ENCODE measurements at places on chromosomes 2 and 18.

- no peak for DNase-seq
Measured at GRCh38 chr2:181073896-181074295, 93.5 kb downstream of the UBE2E3 start.

DNA sequence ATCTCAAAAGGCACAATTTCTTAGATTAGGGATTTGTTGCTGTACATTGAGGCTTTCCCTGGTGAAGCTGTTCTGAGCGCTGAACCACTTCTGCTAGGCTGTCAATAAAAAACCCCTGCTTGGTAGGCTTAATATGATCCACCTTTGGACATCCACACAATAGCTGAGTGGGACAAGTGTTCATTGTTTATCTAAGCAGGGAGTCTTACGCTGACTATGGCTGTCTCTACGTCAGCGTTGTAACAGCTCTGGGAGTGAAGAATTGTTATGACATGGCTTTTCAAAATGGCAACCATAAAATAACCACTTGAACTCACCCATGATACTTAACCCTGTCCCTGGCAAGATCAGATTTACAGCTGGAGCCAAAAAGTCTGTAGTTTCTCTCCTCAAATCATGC, 111.5 kb upstream of the SULT1C3 start:
- no peak for DNase-seq

- DNase-seq, result no peak
Measured at GRCh38 chr2:43021791-43022509, 204.5 kb downstream of the ZFP36L2 start.

DNA sequence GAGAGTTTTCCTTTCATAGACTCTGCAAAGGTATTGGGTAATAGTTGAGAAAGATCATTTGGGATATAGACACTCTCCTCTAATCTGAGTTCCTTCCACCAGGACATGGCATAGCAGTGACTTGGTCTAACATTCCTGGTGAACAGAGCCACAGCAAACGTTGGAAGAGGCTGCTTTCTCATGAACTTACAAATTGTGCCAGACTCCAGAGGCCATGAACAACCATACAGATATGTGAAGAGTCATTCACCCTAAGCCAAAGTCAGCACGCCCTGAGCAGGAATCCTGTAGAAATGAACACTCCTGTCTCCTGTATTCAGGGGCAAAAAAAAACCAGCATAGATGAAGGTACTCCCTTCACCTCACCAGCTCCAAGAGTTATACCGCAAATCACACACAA, 152.8 kb downstream of the TMEM18 start:
- DNase-seq, result no peak

DNA sequence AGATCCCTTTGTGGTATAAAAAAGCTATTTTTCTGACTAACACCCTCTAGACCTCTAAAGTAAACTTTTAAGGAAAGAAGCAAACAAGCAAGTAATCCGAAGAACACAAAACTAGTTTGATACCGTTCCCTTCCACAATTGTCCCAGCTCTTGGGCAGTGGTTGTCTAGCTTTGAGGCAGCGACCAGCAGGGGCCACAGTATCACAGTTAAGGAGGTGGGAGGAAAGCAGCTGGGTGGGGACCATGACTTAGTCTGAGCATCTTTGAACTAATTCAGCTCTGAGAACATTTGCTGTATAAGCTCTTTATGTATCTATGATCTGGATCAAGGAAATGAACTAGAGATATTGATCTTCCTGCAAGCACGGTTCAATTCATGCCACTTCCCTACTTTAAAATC, 51.0 kb downstream of the SF3B1 start:
- no peak for DNase-seq

- peak; percentile 50 for DNase-seq
Measured at GRCh38 chr2:156083763-156084493, 248.6 kb downstream of the NR4A2 start.

GRCh38 chr2:3475771-3476170, 43.6 kb downstream of the ADI1 start:
- DNase-seq, result no peak

DNA sequence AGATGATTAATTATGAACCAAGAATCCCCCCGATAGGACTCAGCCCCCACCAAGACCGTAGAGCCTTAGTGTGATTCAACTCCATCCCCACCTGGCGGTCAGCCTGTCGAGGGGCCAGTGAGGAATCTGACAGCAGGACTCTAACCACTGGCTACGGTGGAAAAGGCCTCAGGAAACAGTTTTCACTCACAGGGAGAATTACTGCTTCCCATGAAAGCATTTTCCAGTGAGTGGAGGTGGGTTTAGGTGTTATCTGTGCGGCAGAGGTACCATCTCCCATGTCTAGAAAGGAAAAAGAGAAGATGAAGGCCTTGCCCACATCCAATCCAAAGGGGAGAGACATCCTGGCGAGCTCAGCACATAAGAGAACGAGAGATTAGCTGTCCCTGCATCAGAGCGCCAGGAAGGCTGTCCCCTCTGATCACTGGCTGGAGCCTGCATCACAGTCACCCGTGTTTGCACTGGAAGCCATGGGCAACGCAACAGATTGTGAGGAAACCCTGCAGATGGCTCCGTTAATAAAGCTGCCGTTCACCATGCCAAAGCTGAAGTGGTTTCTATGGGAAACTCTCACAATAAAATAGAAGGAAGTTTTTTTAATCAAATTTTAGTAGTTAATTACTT, 22.3 kb downstream of the COX7A2L start:
- no peak for DNase-seq

DNA sequence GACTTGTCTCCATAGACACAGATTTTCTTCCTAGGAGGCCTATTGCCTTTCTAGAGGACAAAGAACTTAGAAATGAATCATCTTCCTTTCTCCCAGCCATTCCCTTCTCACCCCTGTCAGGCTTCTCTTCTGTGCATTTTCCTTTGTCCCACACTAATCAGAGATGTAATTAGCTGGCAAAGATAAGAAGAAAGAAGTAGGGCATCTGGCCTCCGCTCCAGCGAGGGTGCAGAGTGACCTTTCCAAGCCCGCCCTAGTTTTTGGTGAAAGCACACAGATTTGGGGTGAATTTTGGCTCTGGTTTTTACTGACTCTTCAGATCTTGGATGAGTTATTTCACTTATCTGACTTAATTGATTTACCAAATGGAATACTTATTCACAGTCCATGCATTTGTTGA, 626.5 kb downstream of the ZEB2 start:
- DNase-seq, result no peak

DNA sequence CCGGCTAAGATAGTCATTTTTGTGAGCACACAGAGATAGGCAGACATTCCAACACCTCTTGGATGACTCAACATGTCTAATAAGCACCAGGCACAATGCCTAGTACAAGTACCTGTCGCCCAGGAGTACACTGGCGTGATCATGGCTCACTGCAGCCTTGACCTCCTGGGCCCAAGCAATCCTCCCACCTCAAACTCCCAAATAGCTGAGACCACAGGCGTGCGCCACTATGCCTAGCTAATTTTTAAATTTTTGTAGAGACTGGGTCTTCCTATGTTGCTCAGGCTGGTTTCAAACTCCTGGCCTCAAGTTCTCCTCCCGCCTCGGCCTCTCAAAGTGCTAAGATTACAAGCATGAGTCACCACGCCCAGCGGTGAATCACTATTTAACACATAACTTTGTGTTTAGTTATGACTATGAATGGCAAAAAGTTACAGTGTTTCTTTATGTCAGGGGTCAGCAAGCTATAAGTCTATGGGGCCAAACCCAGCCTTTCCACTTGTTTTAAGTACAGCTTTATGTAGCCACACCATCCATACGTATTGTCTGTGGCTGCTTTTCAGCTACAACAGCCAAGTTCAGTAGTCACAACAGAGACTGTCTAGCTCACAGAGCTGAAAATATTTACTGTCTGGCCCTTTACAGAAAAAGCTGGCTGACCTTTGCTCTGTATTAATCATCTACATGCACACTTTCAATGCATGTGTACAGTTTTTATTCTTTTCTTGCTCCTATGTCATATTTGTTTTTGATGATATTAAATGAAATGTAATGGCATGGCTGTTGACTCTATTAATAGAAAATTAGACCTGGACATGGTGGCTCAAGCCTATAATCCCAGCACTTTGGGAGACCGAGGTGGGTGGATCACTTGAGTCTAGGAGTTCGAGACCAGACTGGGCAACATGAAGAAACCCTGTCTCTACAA, 18.7 kb downstream of the ORC2 start:
- DNase-seq, result peak; percentile 86

- DNase-seq, result no peak
Measured at GRCh38 chr2:58895857-58896256, 654.7 kb upstream of the FANCL start.

- peak; percentile 93 for DNase-seq
Measured at GRCh38 chr2:205706769-205707381, 24.6 kb downstream of the NRP2 start.

GRCh38 chr2:132547090-132547687, 122.8 kb downstream of the LYPD1 start:
- peak; percentile 46 for DNase-seq

DNA sequence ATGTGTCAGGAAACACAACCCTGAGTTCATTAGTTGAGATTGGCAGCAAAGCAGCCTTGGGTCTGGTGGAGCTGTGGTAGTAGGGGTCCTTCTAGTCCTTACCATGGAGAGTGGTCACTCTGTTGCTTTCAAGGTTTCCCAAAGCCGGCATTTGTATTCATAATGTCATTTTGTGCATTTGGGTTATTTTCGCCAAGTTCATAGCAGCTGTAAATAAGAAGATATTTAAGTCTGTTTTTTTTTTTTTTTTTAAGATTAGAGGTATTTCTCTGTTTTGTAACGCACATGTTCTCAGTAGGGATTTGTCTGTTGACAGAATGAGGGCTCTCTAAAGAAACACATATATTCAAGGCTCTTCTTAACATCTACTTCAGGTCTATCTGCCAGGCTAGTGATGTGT, 114.1 kb downstream of the PRPF40A start:
- no peak for DNase-seq

- DNase-seq, result no peak
Measured at GRCh38 chr18:46369323-46369722, 265.1 kb downstream of the HAUS1 start.

- DNase-seq, result peak; percentile 16
Measured at GRCh38 chr2:232588680-232589585, 38.4 kb downstream of the EIF4E2 start.

- no peak for DNase-seq
Measured at GRCh38 chr18:57051657-57052044, 95.2 kb upstream of the BOD1L2 start.

DNA sequence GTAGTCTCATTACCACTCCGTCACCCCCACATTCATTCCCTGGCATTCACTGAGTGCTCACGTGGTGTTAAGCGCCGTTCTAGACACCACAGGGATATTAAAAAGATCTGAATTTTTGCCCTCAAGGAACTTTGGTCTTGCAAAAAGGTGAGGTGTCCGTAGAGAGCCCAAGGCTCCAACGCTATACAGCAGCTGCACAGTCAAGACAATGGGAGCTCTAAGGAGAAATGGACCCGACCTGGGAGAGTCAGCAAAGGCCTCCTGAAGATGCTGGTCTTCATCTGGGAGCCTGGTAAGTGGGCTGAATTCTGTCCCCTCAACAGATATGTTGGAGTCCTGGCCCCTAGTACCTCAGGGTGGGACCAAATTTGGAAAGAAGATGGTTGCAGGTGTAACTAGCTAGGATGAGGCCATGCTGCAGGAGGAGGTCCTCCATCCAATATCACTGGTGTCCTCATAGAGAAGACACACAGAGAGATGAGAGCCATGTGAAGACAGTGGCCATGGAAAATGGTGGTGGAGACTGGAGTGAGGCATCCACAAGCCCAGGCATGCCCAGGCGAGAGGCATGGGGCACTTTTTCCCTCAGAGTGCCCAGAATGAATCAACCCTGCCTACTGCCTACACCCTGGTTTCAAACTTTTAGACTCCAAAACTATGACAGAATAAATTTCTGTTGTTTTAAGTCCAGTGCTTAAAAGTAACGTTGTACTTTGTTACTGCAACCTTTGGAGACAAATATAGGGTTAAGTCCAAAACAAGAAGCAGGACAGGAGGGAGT, 247.3 kb downstream of the TTC32 start:
- DNase-seq, result no peak

DNA sequence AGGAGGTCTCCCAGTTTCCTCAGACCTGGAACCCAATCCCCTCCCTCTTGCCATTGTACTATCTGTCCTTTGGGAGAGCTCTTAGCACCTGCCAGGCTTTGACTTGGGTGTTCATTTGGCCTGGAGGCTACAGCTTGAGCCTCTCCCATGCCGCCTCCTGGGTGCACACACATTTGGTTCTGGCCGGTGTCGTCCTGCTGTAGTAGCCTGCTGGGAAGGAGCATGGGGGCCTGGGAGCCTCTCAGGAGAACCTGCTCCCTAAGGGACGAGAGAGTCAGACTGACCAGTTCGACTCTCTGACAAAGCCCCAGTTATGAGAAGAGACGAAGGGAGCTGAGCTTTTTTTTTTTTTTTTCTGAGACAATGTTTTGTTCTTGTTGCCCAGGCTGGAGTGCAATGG, 7.4 kb upstream of the SFTPB start:
- no peak for DNase-seq

DNA sequence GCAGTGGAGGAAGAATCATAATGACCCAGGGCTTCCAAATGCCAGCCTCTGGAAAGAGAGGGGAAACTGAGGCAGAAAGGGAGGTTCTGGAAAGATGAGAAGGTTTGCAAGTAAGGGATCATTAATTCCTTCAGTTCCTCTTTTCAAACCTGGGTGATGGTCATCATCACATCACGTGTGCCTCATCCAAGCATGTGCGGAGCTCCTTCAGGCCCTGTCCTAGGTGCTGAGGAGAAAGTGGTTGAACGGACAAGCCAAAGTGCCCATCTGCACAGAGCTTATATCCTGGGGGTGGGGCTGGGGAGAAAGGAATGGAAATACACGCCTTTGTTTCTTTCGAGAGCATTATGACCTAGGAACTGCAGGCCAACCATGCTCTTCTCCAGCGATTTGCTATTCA, 60.2 kb upstream of the AFF3 start:
- DNase-seq, result no peak

GRCh38 chr2:199684832-199685231, 166.2 kb downstream of the FTCDNL1 start:
- DNase-seq, result no peak

DNA sequence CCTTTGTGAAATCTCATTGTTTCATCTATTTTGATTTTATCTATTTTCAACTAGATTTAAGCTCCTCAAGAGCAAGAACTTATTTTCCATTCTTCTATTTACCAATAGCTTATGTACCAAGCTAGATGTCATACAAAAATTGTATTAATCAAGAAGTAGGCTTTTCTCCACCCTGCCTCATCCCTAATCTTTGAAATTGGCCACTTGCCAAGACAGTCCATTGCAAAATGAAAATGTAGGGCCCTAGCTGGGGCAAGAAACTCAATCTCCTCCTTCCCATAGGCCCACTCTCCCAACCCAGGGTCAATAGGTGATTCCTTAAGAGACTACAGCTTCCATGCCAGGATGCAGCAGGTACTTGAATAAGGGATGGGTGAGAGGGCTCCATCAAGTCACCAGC, 39.3 kb upstream of the STPG4 start:
- no peak for DNase-seq

GRCh38 chr18:11327391-11328009, 178.1 kb upstream of the PIEZO2 start:
- no peak for DNase-seq

DNA sequence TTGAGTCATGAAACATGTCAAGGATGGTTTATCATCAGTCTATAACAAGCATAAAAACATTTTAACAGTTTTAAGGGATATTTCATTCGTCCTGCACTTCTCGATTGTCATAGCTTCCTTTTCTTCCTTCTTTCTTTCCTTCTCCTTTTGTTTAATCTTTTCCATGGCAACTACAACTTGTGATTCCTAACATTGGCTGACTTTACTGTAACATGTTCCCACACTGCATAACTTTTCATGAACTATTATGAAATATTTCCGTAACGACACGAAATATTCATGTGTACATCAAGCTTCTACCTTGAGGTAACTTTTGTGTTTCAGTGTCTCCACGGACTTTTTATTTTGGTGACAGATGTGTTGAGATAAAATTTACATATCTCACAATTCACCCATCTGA, 134.4 kb downstream of the ACTR3 start:
- DNase-seq, result no peak

Measured in RCC 7860 (cell line).